ENCODE measurements at places on chromosomes 4 and X.

GRCh38 chr4:150699599-150699998 is 117.6 kb downstream of the MAB21L2 start:
- no peak for DNase-seq

DNA sequence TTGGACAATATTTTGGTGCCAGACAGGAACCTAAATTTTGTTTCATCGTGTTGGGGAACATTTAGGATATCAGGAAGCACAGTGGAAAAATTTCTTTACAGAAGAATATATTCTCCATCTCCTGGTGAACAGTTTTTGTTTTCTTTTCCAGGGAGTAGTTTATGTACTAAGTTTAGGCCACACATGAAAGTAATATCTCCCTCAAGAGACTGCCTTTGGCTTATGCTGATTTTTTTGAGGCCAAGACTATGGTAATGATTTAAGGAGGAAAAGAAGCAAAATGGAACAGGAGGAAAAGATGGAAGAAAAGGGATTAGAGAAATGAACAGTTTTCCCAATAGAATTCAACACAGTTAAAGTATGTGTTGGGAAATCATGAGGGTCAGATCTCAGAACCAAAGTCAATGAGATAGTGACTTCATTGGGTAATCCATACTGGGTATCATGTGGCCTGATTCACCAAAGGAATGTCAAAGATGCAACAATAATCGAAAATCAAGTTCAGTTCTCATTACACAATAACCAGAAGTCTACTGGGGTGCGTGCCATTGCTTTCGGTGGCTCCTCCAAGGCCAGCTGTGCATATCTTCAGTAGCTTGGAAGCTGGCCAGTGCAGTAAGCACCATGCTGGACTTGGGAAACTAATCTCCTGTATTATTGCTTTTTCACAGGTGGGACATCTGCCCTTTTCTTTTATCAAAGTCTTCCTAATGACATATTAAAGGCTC is 234.8 kb downstream of the COL25A1 start:
- no peak for DNase-seq

GRCh38 chr4:26860922-26861433 is 337 bp downstream of the STIM2 start:
- DNase-seq = peak; percentile 31

GRCh38 chr4:186743261-186743660 is 19.6 kb upstream of the FAT1 start:
- DNase-seq = no peak

DNA sequence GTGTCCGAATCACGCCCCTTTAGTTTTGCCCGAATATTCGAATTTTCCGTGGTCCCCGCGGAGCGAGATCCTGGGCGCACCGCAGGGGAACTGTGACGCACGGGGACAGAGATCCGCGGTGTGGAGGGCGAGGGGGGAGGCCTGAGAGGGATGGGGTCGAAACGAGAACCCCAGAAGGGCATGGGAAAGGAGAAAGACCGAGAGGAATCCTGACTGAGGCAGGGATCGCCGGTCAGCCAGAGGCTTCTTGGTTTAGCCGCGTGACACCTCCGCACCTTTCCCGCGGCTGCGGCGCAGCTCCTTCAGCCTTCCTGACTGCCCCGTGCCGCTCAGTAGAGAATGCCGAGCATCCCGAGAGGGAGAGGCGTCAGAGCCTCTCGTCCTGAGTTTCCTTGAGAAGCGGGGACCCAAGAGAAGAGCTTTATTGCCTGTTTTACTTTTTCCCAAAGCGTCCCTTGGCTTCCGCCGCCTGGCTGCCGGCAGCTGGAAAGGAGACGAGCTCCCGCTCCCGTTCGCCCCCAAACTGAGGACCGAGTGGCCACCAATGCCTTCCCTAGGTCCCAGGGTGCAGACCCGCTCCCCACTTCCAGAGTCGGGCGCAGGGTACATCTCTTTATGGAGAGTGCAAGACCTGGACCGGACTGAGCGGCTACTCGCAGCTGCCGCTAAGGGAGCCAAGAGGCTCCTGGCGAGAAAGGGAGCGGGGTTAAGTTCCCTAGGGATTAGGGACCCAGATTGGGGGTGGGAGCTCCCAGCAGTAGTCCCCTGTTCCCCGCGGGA is 911 bp upstream of the GPR50 start:
- DNase-seq = no peak

DNA sequence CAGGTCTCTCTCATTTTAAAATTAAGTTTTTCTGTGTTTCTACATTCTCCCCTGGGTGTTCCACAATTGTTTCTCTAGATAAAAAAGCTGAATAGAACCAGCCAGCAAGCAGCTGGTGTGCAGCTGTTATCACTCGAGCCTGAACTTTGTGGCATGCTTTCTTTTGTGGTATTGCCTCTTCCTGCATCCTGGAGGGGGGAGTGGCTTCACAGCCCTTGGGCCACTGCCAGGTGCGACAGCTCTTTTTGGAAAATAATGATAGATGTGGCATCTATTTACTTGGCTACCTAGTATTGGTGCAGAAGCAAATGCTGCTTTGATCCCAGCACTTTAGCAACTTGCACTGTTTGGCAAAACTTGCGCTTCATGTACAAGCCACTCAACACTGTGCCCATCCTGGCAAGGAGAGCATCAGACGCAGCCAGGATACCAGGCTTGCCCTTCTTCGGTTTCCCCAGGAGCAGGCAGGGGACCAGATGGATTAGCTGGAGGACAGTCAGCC is 69.4 kb downstream of the HMGB2 start:
- DNase-seq = peak; percentile 6

DNA sequence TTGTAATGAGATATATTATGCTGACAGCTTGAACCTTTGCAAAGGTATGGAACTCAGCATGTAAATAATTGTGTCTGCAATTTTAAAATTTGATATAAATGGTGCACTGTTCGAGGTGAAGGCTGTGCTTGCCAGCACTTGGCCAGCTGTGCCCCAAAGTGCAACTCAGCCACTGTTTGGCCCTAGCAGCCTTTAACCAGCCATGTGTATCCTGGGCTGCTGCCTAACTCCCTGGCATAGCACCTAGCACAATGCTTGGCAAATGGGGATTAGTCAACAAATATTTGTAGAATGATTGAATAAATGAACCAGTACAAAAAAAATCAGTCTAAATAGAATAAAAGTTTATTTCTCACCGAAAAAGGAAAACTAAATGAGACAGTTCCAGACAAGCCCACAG is 83.8 kb upstream of the ZIC3 start:
- no peak for DNase-seq

DNA sequence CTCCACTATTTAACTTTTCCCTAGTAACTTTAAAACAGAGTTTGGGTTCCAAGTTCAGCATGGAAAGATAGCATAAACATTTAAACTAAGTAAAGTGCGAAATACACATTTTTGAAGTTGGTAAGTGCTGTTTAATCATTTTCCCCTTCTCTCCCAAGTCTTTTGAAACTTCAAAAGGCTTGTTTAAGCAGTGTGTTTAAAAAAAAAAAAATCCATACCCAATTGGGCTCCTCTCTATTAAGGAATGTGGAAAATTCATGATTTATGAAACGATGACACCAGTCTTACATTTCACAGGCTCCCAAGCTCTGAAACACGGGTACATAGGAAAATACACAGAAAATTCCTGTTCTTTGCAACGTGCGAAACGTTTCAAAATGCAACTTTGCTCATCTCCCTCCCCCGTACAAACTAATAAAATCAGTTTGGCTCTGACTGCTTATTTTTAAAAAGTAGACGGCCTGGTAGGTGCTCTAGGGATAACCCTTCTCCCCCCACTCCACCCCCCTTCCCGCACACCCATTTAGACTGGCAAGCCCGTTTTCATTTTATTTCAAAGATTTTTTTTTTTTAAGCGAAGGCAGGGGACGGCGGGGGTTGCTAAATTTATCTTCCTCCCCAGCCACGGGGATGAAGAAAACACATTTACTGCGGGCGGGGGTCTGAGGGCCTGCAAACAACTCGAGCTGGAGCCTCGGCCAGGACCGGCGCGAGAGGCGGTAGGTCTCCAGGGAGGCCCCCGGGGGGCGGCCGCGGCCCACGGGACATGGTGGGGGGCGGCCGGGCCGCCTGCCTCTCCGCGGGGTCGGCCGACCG is 786 bp upstream of the ZFX start:
- DNase-seq = peak; percentile 9

DNA sequence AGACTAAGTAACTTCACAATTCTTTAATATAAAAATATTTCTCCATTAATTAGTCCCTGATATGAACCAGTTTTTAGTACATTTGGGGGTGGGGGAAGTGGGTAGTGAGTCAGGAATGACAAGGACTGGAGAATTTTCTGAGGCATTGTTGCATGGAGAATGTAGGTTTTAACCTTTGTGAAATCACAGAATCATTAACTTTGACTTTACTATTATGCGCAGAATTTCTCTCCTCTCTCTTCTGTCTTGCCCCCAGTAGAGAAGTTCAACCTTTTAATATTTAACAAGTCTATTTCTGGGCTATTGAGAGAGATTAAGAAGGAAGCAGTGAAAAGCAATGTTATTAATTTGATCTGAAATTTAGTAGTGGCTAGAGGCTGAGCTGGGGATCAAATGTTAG is 597.0 kb downstream of the PCDH18 start:
- no peak for DNase-seq

GRCh38 chrX:44871931-44872820 is 812 bp upstream of the KDM6A start:
- DNase-seq = peak; percentile 29

- DNase-seq = no peak
Measured at GRCh38 chrX:56068274-56068758, 163.8 kb upstream of the KLF8 start.

DNA sequence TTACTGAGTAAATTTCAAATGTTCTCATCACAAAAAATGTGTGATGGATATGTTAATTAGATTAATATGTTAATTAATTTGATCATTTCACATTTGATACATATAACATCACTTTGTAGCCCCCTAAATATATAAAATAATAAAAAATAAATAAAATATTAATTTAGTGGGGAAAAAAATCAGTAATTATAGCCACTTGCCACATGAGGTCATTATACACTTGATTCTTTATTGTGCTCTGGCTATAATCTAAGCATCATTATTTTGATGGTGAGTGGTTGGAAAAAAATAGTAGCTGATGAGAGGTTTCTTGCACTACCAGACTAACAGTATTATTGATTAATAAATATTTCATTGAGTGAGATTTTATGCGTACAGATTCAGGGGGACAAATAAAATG is 57.4 kb downstream of the DCK start:
- DNase-seq = no peak

DNA sequence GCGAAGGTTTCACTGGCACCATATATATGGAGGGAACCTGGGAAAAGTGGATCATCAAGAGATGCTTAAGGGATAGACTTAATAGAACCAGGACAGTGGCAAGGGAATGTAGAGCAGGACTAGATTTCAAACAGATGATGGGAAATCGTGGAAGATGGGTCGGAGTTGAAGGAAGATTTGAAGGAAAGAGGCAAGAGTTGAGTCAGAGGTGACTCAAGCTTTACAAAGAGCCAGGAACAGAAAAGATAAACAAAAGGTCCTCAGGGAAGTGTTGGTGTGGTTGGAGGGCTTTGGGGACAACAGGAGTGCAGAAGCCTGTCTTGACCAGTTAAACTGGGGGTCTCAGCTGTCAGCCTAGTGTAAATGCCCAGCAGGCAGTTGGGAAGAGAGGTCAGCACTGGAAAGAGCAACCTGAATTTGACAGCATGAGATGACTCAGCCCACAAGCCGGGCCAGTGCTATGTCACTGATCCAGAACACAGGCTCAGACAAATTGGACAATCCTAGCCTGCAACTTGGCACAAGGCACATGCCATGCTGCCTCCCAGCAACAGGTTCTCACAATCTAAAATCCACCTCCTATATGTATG is 230.5 kb downstream of the IDS start:
- DNase-seq = no peak

DNA sequence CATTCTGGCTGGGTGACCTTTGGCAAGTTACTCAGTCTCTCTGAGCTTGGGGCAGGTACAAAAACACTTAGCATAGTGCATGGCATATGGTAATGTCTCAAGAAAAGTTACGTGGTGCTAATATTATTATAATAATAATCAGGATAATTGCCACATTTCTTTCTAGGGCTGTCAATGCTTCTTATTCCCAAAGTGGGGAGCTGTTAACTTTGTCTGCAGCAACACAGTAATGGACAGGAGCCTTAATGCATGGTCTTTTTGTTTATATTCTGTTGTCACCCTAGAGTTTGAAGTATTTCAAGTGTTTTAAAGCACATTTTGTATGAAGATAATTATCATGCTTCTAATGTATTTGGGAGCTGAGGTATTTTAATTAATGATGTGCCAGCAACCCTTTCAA is 121.8 kb downstream of the FHIP1A start:
- DNase-seq = no peak

DNA sequence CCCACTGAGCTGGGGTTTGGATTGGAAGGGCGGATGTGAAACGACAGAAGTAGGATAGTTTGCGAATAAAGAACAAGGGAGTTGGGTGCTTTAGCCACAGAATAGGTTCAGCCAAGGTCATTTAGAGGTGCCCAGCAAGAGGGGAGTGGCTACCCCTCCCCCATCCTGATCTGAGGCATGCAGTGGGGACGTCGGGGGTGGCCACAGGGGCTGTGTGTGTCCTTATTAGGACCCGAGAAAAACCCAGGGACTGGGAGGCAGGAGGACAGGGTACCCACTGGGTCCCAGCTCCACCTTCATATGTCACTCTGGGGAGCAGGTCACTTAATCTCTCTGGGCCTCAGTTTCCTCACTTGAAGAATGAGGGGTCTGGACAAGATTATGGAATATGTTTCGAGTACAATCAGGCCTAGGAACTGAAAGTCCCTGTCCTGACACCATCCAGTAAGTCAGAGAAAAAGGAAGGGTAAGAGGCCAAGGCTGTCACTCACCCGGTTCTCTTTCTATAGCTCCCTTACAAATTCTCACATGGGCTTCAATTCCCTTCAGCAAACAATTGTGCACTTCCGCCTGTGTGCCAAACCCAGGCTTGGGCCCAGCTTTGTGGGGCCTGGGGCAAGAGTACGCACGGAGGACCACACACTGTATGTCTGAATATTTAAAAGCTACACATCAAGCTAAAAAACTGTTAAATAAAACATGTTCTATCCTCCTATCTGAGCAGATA is 4.2 kb upstream of the NYX start:
- no peak for DNase-seq

DNA sequence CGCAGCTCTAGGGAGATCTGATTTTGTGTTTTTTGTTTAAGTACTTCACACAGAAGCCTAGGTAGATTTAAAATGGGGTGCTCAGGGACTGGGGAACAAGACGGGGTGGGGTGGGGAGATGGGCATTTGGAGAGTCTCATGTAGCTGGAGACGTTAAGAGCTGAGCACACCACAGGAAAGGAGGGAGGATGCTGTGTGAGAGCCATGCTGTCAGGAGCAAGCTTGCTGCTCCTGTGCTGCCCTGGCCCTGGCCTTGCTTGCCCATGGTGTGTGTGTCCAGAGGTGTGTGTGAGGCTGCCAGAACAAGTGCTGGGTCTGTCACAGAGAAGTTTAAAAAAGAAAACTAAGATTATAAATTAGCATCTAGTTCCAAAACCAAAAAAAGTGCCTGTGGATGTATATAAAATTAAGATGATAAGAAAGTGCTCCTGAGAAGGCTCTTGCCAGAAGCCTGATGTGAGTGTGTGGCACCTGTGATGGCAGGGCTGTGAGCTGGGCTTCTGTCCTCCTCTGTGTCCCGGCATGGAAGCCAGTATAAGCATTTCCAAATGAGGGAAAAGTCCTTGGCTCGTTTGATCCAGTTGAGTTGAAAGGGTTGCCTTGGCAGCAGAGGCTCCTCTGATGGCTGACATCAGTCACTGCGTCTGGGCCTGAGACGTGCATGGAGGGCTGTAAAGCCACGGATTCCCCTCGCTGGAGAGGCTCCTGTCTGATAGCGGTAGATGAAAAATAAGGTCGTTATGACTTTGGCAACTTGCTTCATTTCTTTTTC is 63.5 kb downstream of the NELFA start:
- no peak for DNase-seq

Measured in T follicular helper cell (primary cell).